CD8-positive, alpha-beta memory T cell (primary cell): ENCODE measurements at places on chromosomes 11 and 22. TPM values are rescaled to one million over a fixed set of nuclear protein-coding genes. Genes with fewer than 3 reads are reported as not detected.
A peak's percentile ranks its signal among the peaks of the same experiment; 100 is the strongest.

TRIM49 gene
- total RNA-seq = not detected

PAMR1 gene
- not detected for total RNA-seq

MDK gene
- 1.1 TPM for total RNA-seq

GRCh38 chr11:10155793-10156490 lies 138.1 kb downstream of the SBF2 start:
- no peak for DNase-seq

ETS1 gene
- 405 TPM for total RNA-seq

- no peak for DNase-seq
Observed at GRCh38 chr11:19777377-19778102, 64.9 kb downstream of the NAV2 start.

- DNase-seq = no peak
Observed at GRCh38 chr22:38012604-38013072, 28.3 kb upstream of the SOX10 start.

- peak; percentile 35 for DNase-seq
Observed at GRCh38 chr11:69832561-69833413, 13.6 kb upstream of the FGF3 start.

PIH1D2 gene
- 0.38 TPM for total RNA-seq

TPBGL gene
- 0.09 TPM for total RNA-seq

DNA sequence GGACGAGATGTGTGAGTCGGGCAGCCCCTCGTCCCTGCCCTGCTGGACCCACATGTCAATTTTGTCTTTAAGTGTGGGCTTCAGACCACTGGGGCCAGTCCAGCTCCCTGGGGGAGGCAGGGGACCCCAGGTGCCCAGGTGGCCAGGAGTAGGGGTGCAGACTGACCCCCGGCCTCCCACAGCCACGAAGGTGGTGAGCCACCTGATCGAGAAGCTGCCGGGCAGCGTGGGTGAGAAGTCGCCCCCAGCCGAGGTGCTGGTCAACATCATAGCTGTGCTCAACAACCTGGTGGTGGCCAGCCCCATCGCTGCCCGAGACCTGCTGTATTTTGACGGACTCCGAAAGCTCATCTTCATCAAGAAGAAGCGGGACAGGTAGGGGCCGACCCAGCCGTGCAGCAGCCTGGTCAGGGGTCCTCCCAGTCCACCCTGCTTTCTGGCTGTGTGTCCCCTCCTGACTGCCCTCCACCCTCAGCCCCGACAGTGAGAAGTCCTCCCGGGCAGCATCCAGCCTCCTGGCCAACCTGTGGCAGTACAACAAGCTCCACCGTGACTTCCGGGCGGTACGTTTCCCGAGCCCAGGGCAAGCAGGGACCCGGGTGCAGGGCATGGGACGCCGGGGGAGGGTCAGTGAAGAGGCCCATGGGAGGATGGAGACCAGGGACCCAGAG lies 9.9 kb downstream of the PKP3 start:
- DNase-seq = no peak

DNA sequence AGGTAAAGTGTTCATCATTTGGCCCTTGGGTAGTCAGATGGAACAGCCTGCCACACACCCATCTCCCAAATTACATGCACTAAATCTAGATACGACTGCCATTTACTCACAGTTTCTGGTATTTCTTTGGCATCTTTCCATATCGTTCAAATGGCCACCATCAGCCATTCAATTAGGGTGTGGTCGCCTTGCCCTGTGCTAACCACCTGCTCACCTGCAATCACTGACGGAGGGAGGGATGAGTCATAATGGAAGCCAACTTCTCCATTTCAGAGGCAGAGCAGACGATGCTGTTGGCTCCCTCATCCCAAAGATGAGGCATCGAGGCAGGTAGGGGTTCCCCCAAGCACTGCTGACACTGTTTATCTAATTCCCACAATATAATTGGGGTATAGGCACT lies 14.6 kb downstream of the MS4A6A start:
- no peak for DNase-seq

- no peak for DNase-seq
Observed at GRCh38 chr22:46330426-46330825, 5.1 kb upstream of the TRMU start.

GRCh38 chr22:23261900-23262450 lies 81.7 kb downstream of the BCR start:
- no peak for DNase-seq

GRCh38 chr22:32903507-32903906 lies 102.0 kb downstream of the TIMP3 start:
- DNase-seq = no peak

DNA sequence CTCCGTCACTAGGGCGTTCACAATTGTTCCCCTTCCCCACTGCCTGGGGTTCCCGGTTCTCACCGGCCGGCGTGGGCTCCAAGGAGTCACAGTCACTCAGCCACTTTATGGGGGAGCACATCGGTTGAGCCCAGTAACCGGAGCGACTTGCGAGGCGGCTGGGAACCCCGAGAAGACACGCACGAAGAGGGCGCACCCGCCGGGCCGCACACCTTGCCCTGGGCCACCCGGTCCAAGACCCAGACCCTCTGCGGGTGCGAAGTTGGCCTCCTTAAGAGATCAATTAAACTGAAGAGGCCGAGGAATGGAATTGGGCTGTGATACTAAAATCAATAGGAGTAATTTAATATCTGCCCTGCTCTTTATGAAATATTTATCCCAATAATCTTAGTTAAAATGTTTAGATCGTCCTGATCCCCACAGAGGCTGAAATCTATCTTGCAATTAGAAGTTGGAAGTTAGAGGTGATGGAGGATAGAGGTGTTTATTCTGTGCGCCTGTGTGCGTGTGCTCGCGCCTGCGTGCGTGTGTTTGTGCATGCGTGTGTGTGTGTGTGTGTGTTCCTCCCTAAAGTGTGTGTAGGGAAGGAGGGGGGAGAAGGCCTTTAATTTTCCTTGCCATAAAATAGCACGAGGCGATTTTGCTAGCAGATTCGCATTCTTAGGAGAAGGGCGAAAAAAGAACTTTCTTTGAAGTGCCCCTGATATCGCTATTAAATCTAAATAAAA lies 954 bp upstream of the MN1 start:
- DNase-seq = no peak

- no peak for DNase-seq
Observed at GRCh38 chr11:65611028-65611757, 2.8 kb downstream of the MAP3K11 start.

SLC17A6 gene
- not detected for total RNA-seq
